ENCODE measurements at places on chromosomes 2 and 18. TPM values are rescaled to one million over a fixed set of nuclear protein-coding genes. Genes with fewer than 3 reads are reported as not detected.

Gene PLCL1
- 6.5 TPM for total RNA-seq

Gene MATN3
- not detected for total RNA-seq

Gene ARL5A
- total RNA-seq = 50.5 TPM

Gene DLGAP1
- total RNA-seq = 6.0 TPM

Gene CLEC4F
- total RNA-seq = 2.6 TPM

Gene SPEG
- total RNA-seq = 2.3 TPM

Gene SLC5A6
- 22.6 TPM for total RNA-seq

Gene AGFG1
- total RNA-seq = 72.8 TPM

Gene TET3
- total RNA-seq = 27.1 TPM

Gene FEV
- not detected for total RNA-seq

Gene CFAP65
- total RNA-seq = not detected

GRCh38 chr2:64143169-64144056, 807 bp downstream of the PELI1 start:
- DNase-seq = no peak

DNA sequence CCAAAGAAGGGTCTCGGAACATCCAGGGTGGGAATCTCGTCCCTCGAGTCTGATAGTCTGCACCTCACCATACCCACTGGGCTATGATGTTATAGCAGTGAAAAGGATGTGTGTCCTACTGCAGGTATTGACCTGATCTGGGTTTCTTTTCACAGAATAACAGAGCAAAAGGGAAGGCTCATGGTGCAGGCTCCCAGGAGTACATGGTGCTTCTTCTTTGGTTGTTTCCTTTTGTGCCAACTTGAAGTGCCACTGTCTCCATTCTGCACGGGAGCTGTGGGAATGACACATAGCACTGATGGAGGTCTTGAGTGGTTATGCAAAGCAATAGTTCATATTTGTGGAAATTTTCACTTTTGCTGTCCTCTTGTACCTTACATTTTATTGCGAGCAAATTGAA, 72.2 kb upstream of the EML6 start:
- no peak for DNase-seq

DNA sequence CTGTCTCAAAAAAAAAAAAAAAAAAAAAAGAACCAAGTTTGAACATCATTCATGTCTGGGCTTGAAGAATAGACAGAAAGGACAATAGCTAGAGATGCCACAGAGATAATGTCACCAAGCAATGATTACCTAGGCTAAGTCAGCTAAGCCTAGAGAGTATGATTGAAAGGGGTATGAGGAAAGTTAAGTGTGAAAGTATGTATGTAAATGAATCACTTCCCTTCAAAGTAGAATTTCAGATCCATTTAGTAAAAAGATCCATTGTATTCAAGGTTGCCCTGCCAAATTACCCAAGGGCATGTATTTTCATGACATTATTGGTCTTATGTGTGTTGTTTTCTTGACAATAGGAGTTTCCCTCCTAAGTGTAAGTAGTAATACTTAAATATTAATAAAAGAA, 34.1 kb upstream of the SLC39A10 start:
- no peak for DNase-seq

GRCh38 chr2:226446406-226447001, 353.1 kb downstream of the IRS1 start:
- DNase-seq = no peak

GRCh38 chr2:58131191-58132011, 84.8 kb downstream of the VRK2 start:
- DNase-seq = no peak

- no peak for DNase-seq
These were observed 117.3 kb downstream of the MIB1 start for GRCh38 chr18:21857871-21858270.

GRCh38 chr18:10265560-10266333, 188.7 kb upstream of the APCDD1 start:
- no peak for DNase-seq

DNA sequence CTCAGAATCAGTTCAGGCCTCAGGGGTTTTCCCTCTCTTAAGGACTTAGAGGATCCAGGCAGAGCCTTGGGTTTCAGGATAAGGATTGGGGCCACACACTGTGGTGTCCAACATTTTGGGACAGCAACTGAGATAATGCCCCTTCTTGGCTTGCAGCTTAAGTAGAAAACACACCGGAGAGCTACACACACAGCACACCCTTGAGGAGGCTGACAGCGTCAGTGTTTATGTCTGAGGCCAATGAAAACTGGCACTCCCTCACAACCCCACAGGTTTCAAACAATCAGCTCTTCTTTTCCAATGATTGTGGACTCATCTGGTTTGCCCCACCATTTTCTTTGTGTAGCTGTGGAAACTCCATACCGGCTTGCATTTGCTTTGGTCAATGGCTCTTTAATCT, 257.7 kb downstream of the CDCA7 start:
- no peak for DNase-seq

GRCh38 chr2:140891614-140892212, 1239.1 kb downstream of the LRP1B start:
- DNase-seq = no peak

DNA sequence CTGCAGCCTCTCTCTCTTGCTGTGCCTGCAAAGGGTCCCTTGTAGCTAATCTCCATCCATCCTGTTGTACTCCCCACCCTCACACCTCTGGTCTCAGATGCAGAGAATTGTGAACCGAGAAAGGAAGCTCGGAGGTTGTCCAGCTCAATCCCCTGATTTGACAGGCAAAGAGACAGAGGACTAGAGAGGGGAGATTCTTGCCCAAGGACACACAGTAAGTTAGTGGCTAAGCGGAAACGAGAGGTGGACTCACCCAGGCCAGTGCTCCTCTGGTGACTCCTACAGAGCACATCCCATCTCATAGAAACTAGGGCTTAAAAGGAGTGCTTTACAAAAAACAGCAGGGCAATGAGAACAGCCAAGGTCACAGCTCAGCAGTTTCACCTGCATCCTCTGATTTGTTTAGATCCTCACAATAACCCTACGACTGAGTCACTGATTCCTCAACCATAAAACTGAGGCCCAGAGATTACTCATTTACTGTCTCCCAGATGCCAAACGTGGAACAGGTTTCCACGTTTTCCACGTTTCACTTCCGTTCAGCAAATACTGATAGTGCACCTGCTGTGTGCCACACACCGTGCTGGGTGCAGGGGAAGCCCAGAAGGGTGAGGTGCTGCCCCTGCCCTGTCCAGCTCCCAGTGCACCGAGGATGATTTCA, 22.1 kb downstream of the EHD3 start:
- no peak for DNase-seq

GRCh38 chr2:73980566-73980965, 4.1 kb upstream of the TET3 start:
- no peak for DNase-seq

- DNase-seq = no peak
These were observed 111.3 kb downstream of the ARHGEF4 start for GRCh38 chr2:130947967-130948366.

DNA sequence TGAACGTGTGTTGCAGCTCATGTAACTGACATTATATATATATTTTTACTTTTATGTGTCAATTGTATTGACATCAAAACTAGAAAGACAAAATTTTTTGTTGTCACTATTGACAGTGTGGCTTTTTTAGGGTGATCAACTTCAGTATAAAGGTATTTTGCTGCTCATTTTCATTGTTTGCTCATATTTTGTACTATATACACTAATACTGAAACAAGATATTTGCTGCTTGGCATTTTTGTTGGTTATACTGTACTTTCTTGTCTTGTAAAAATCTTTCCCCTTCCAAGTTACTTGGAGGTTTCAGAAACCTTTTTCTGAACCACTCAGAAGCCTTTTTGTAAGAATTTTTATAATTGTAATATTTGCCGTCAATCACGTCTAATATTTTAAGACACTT, 16.5 kb downstream of the AFTPH start:
- DNase-seq = no peak

- DNase-seq = no peak
These were observed 423.4 kb downstream of the ZEB2 start for GRCh38 chr2:144096531-144096930.

DNA sequence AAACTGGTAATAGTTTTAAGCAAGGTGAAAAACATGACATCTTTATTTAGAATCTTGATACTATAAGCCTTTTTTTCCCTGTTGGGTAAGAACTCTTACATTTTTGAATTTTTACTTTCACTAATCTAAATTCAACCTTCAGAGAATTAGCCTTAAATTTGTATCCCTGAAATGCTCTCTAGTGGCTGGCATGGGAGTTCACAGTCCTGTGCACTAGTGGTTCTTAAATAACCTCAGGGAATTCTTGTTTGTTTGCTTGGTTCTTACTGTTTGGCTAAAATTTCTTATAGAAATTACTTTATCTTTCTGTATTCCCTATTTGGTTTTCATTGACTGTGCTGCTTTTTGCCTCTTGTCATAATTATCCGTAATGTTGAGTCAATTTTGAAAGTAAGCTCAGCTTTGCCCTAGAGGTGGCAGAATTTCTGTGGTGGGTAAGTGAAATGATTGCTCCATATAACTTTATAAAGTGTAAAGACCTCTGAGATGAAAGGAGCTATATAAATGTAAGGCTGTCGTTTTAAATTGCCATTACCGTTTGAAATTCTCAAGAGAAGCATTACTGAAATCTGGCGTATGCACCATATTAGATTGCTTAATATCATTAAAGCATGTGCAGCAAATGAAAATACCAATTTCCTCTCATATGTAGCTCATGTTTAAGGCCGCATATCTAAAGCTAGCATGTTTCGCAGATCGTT, 391.3 kb upstream of the FIGN start:
- DNase-seq = no peak

DNA sequence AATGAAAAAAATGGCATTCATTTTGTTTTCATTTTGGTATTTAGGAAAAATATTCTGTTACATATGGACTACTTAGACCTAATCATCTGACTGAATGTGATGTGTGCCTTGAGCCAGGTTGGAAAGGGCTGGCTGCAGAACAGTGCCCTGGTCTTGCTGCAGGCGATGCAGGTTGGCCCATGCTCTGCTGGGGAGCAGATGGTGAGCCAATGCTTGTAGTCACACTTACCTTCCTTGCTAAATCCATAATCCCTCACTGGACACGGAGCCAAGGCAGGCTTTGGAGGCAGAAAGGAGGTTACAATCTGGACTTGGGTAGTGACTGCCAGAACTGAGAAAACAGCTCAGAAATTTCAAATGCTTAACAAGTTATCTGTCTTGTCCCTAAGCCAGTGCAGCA, 228.7 kb downstream of the ARHGAP15 start:
- DNase-seq = no peak

DNA sequence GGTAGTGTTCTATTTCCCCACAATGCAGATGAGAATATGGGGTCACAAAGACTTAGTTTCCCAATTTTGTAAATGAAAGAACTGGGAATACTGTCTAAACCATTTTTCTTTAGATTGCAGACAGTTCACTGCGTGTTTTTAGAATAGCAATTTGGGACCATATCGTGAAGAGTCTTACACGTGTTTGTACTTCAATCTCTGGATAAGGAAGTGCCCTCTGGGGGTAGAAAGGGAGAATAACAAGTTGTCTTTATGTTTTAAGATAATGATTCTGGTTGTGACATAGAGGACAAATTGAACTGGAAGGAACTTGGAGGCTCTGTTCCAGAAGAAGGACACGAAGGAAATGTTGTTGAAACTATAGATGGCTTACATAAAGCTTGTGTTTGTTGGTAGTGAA, 457.7 kb downstream of the CBLN2 start:
- DNase-seq = no peak

DNA sequence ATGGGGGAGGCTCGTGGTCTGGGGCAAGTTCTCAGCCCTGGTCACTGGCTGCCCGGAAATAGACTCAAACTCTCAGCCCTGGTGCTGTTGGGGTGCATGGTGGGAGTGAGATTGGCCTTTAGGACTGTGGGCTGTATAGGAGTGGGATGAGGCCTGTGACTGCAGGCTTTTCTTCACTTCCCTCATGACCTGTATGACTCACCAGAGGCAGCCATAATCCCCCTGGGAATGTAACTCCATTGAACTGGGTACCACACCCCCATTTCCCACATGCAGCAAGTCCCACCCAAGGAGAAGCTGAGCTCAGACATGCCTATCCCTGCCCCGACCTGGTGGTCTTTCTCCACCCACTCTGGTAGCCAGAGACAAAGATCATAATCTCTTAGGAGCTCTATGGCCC, 177.7 kb upstream of the OSR1 start:
- no peak for DNase-seq

DNA sequence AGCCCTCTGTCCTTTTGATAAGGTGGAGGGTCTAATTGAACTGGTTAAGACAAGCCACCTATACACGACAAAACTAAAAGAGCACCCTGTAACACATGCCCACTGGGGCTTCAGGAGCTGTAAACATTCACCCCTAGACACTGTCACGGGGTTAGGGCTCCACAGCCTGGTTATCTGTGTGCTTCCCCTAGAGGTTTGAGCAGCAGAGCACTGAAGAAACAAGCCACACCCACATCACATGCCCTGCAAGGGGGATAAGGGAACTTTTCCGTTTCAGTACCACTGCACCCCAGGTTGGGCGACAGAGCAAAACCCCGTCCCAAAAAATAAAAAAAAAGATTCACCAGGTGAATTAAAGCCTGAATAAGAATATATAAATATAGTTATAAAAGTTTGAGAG, 913.7 kb upstream of the ACVR2A start:
- no peak for DNase-seq

DNA sequence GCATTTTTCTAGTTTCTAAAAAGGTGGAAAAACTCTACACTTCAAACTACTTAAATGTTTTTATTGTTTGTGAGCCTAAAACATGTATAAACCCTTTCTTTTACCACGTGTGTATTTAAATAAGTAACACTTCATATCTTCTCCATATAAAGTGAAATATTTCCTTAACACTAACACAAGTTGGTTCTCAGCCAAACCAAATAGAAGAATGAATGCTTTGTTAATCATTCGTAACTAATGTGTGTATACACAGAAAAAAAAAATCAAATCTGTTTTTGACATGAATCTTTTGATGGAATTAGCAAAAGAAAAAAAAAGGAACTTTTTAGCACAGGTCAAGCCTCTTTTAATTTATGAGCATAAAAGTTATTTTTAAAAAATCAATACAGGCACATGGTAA, 89.3 kb downstream of the EHBP1 start:
- DNase-seq = no peak

DNA sequence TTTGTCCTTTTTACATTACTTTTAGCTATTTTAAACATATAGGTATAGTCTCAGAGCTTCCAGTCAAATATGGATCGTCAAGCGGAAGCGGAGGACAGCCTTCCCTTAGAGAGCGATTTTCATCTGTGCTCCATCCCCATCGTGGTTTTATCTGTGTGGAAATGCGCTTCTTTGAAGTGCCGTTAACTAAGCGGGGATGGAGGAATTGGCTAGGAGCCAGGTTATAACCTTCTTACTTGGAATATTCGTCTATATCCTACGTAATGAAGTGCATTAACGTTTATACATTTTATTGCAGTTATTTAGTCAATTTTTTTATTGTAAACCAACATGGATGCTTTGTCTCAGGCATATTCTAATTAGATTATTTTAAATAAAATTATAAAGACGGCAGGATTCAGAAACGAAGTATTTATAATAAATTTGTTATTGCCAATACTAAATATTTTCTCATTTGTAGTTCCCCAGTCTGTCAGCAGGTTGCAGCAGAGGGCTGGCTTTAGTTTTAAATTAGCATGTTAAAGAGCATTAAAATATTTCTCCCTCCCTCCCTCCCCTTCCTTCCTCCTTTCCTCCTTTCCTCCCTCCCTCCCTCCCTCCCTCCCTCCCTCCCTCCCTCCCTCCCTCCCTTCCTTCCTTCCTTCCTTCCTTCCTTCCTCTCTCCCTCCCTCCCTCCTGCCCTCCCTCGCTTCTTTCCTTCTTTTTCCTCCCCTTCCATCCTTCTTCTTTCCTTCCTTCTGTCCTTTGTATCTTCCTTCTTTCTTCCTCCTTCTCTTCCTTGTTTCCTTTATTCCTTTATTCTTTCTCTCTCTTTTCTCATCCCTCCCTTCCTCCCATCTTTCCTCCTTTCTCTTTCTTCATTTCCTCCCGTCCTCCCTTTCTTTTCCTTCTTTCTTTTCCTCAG, 80.6 kb upstream of the DOCK10 start:
- no peak for DNase-seq

Data from spleen (tissue), 13 donors.